ENCODE measurements at places on chromosomes 13 and 19.

DNA sequence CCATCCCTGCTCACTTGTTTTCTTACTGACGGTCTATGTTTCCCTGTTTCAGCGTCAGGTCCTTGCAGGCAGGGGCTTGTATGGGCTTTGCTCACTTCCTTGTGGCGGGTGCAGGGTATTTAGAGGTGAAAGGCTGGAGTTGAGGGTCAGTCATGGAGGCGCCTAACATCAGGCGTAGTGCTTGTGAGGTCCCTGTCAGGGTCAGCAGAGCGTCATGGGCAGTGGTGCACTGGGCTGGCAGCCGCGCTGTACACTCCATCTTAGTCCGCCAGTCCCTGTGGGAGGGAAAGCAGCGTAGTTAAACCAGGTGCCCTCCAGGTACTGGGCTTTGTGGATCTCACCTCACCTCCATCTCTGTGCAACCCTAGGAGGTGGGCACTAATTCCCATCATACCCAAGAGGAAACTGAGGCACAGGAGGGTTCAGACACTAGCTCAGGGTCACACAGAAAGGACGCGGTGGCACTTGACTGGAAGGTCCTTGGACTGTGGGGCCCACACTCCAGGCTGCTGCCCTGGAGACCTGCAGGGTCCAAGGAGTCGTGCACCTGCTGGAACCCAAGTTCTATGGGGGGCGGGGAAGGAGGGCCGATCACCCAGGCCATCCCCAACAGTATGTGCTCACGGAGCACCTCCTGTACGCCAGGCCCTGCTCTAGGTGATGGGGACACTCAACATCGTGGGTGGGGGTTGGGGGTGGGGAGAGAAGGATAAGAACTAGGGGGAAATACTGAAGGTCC is 4.6 kb downstream of the GRAMD1A start:
- no peak for DNase-seq

DNA sequence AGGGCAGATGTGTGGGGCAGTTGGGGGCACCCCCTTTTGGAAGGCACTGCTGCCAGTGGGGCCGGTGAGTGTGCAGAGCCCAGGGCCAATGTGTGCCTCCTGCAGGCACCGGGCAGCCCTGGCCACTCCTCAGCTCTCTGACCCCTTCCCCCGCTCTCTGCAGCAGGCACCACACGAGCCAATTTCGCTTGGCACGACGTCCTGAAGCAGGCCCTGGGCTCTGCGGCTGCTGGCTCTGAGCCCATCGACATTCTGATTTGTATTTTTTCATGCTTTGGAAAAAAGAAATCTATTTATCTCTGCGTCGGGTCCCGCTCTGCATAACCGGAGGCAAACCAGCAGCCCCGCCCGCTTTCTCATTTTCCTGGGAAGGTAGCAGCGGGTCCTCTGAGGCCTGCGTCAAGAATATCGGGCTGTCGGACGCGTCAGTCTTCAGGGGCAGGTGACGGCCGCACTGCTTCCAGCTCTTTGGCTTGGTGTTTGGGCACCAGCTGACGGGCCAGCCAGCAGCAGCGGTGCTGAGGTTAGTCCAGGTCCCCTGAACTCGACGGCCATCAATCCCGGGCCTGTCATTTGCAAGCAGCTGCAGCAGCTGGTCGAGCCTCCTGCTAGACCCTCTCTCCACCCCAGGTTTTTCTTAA is 134.3 kb downstream of the KDM4B start:
- DNase-seq: no peak

DNA sequence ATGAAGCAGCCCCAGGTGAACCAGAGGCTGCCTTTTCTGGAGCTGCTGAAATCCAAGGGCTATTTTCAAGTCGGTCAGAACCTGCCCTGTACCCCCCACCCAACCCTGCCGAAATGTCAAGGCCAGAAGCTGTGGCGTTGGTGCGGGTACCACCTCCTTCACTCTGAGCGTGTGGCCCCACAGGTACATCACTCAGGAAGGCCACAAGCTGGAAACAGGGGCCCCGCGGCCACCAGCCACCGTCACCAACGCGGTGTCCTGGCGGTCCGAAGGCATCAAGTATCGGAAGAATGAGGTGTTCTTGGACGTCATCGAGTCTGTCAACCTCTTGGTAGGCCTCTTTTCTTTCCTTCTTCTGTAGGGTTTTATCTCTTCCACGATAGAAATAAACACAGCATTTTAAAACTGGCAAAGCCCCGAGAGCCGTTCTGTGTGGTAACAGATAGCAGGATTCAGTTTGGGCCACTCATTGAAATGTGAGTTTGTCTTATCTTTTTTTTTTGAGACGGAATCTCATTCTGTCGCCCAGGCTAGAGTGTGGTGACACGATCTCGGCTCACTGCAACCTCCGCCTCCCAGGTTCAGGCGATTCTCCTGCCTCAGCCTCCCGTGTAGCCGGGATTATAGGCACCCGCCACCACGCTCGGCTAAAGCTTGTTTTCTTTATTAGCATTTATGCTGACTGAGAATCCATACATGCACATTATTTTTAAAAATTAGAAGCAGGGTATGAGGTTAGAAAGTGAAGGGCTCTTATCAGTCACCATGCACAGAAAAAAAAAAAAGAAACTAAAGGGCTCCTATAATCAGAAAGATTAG is 11.3 kb downstream of the AP1M1 start:
- DNase-seq: no peak

GRCh38 chr19:48558018-48558684 is 6.2 kb downstream of the SULT2B1 start:
- DNase-seq: no peak

DNA sequence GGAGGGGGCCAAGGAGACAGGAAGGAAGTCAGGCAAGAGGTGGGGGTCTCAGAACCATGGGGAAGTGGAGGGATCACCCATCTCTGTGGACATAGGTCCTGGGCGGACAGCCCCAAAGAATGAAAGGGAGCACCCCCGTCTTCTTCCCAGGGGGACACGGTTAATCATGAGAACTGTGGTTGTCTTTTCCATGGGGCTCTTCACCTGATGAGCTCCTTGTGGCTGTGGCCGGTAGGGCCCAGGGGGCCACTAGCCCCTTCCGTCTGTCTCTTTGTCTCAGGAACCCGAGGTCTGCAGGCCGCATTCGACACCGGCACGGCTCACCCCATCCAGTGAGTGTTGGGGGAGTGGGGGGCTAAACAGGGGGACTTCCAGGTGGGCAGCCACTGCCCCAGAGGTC is 8.6 kb downstream of the PLPPR2 start:
- no peak for DNase-seq

- DNase-seq: no peak
Measured at GRCh38 chr13:33153421-33154404, 131.8 kb downstream of the STARD13 start.

DNA sequence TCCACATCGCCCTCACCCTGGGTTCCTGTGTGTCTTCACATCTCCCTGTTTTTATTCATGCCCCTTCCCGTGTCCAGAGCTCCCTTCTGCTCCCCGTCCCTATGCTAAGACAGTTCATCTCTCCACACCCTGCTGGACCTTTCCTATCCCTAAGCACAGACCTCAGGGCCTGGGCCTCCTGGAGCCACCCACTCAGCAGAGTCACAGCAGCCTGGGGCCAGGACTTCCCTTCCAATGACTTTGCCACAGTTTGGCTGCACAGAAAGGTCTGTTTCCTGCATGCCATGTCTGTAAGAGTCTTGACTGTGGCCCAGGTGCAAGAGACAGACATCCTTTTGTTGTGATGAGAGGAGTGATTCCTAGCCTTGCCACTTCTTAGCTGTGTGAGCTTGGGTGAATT is 470.7 kb downstream of the TSHZ3 start:
- DNase-seq: no peak

GRCh38 chr19:49502866-49503581 is 6.8 kb downstream of the RPS11 start:
- no peak for DNase-seq

- DNase-seq: no peak
Measured at GRCh38 chr13:19681517-19681916, 48.1 kb downstream of the MPHOSPH8 start.

DNA sequence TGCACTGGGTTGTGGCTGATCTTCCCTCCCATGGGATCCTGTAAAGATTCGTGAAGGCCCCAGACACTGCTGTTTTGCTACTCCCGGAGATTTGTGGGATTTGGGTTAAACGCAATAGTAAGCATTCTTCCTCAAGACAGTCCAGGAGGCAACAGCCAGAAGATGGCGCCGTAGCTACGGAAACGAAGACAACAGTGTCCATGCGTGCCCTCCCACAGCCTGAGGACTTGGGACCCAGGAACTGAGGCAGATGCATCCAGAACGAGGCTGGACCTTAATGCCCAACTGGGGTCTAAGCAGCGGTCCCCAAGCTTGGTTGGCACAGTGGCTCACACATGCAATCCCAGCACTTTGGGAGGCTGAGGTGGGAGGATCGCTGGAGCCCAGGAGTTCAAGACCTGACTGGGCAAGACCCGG is 57.6 kb upstream of the ZNF507 start:
- peak; percentile 3 for DNase-seq

DNA sequence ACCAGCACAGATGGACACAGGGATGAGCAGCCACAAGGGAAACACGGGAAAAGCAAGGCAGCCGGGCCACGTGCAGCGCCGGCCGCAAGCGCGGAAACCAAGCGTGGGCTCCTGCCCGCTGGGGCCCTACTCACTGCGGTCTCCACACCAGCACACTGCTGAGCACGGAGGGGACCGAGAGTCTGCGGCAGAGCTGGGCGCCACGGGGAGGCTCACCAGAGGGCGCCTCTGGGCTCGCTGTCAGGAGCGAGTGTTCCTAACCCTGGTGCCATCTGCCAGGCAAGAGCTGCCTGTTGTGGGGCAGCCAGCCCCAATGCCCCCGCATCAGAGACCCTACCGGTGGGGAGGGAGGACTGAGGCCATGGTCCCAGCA is 26.5 kb downstream of the MPND start:
- peak; percentile 62 for DNase-seq

DNA sequence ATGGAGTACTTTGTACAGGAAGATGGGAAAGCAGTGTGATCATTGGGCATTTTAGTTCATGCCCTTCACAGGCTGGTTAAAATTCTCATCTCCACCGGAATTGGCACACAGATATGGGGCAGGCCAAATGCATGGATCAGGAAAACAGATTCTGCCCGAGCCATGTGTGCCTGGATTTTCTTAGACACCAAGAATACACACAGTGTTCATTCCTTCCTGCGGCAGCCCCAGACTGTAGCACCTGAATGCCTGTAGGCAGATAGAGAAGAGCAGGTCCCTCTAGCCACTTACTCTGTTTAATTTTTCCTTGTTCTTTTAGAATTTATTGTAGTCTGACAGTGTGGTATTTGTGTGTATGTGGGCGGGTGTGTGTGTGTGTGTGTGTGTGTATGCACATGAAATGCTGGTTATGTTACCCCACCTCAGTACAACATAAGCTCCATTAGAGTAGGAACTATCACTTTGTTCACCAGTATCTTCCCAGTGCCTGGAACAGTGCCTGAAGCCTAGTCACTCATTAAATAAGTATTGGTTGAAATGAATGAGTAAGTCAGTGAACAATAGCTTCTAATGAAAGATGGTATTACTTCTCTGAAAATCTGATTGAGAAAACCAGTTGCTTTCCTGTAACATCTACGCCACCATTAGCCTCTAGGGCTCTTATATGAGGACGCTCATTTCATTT is 41.7 kb downstream of the FRY start:
- no peak for DNase-seq

DNA sequence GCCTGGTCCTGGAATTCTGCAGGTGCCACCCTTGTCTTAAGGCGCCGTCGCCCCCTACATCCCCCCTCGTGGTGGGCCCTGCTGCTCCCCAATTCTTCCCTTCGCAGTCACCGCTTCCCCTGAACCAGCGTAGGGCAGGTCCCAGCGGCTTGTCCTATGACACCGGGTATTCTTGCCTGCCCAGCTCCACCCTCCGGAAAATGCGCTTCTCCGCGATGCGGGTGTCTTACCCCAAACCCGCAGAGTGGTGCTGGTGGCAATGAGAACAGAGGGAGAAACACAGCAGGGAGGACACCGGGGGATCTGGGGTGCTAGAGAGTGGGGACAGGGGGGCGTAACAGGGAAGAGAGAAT is 9.0 kb downstream of the ZNF808 start:
- no peak for DNase-seq

- no peak for DNase-seq
Measured at GRCh38 chr13:40590112-40590862, 76.2 kb downstream of the FOXO1 start.

DNA sequence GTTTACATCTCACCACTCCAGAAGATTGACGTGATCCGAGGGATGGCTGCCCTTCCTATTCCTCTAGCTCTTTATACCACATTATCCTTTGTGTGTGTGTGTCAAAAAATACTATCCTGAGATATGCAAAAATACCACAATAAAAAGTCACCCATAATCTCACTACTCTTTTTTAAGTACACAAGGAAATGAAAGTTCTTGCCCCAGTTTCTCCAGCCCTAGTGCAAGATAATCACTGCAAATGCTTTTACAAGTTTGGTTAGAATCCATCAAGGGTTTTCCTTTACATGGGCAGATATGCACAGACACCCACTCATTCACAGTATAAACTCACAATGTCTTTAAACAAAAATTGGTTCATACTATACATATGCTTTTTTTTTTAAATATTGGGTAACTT is 89.3 kb downstream of the DIAPH3 start:
- no peak for DNase-seq

DNA sequence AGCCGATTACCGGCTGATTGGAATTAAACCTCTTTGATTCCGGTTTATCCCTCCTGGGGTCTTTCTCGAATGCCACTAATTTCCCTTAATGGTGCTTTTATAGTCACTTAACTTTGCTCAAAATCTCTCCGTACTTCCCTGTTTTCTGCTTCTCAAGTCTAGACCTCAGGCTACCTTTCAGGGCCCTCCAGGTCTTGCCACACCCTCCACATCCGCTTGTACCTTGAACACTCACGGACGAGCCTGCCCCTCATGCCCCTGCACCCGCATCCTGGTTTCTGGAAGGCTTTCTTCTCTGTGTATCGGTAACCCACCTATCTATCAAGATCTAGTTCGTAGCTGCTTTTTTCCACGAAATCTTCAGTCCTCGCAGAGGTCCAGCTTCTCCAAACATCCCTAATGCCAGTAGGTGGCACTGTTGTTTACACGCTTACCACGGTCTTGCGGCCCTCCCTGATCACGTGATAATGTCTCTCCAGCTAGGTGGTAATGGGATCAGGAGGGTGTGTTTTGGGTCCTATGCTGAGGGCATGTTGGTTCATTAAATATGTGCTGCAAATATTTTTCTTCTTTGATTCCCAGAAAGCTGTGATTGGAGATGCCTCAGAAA is 13.8 kb downstream of the ATP12A start:
- peak; percentile 47 for DNase-seq

GRCh38 chr13:75255147-75255546 is 226.8 kb downstream of the TBC1D4 start:
- no peak for DNase-seq

- no peak for DNase-seq
Measured at GRCh38 chr13:29909081-29909730, 58.8 kb upstream of the UBL3 start.

DNA sequence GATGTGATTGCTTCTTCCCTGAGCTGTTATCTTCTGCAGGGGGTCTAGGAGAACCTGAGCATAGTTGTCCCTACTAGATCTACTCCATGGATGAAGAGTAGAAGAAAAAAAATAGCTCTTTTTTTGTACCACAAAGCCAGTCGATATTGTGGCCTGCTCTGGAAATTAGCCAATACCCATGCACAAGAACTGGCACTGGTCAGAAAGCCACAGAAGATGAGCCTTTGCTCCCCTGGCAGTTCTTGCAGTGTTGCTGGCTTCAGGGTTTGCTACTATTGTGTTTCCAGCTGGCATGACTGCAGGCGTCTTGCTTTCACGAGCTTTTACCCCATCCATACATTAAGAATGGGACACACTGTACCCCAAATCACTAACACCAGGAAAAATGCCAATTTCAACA is 547.7 kb upstream of the KLF12 start:
- no peak for DNase-seq

- no peak for DNase-seq
Measured at GRCh38 chr19:6248844-6249243, 30.9 kb downstream of the MLLT1 start.

- DNase-seq: no peak
Measured at GRCh38 chr13:75919660-75920199, 283.6 kb downstream of the LMO7 start.

Measured in stimulated activated CD4-positive, alpha-beta T cell treated with anti-CD3 and anti-CD28 coated beads, TNF-alpha, amount 100 ng/mL, for 48 hours (primary cell).